ENCODE measurements at places on chromosomes 5 and 9.

- peak; percentile 78 for DNase-seq
These were observed 63.2 kb downstream of the ACER2 start for GRCh38 chr9:19471737-19472648.

DNA sequence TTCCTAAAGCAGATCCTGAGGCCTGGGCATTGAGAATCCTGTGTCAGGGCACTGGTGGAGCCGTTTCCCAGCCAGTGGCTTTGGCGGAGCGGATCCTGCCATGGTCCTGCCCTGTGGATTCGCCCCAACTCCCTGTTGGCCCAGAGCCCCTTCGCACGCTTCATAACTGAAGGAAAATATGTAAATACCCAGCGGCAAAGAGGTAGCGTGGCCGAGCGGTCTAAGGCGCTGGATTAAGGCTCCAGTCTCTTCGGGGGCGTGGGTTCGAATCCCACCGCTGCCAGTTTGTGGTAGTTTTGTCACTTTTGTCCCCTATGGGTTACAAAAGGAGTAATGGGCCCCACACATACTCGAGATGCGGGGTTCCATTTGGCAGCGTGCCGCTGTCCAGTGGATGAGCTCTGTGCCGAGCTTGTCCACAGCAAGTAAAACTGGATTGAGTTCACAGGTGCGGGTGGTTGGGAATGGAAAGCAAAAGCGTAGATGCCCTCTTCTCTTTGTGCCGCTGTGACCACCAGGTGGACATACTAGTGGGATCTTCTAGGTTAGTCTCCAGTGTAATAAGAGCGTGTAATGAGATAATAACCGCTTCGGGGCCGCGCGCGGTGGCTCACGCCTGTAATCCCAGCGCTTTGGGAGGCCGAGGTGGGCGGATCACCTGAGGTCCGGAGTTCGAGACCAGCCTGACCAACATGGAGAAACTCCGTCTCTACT is 17.3 kb downstream of the TRIM7 start:
- peak; percentile 86 for DNase-seq

DNA sequence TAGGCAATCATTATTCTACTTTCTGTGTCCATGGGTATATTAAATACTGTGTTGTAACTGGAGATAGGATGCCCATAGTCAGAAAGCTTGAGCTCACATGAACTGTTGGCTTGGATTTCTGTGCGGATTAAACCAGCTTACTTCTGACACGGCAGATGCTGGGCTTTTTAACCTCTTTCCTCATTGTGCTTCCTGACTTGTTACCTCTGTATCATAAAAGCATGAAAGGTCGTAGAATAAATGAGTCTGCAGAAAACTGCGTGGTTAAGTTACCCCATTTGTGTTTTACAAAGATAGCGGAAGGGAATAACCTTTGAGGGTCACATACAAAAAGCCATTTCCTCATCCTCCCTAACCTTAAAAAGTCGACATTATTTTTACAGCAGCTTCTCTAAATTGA is 199.5 kb upstream of the DMRT1 start:
- no peak for DNase-seq

DNA sequence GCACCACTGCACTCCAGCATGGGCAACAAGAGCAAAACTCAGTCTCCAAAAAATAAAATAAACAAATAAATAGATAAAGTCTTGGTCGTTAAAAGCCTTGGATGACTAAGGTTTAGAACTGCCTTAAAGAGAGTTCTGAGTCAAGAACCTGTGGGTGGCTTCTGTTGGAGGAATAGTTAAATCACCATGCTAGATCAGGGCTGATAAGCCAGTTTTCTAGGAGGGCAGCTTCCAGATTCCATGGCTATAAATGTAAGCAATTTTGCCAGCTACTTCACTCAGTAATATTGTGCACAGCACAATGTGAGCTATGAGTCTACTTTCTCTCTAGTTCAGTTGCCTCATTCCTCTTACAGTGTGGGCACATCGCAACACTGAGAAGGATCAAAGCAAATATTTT is 242.1 kb upstream of the NUDT12 start:
- no peak for DNase-seq

GRCh38 chr5:50655067-50655809 is 11.2 kb upstream of the PARP8 start:
- no peak for DNase-seq

GRCh38 chr9:128192601-128193371 is 1.4 kb upstream of the CIZ1 start:
- peak; percentile 75 for DNase-seq

DNA sequence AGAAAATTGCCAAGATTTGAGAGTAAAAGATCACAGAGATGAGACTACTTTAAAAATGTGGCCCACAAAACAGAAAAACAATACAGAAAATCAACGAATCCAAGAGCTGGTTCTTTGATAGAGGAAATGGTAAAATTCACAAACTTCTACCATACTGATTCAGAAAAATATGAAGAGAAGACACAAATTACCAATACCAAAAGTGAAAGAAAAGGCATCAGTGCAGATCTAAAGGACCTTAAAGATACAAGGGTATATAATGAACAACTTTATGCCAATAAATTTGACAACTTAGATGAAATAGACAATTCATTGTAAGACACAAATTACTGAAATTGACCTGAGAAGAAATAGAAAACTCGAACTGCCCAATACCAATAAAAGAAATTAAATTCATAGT is 24.4 kb upstream of the SLC1A1 start:
- no peak for DNase-seq

- DNase-seq, result no peak
These were observed 30.4 kb upstream of the LRRTM2 start for GRCh38 chr5:138905541-138905940.

DNA sequence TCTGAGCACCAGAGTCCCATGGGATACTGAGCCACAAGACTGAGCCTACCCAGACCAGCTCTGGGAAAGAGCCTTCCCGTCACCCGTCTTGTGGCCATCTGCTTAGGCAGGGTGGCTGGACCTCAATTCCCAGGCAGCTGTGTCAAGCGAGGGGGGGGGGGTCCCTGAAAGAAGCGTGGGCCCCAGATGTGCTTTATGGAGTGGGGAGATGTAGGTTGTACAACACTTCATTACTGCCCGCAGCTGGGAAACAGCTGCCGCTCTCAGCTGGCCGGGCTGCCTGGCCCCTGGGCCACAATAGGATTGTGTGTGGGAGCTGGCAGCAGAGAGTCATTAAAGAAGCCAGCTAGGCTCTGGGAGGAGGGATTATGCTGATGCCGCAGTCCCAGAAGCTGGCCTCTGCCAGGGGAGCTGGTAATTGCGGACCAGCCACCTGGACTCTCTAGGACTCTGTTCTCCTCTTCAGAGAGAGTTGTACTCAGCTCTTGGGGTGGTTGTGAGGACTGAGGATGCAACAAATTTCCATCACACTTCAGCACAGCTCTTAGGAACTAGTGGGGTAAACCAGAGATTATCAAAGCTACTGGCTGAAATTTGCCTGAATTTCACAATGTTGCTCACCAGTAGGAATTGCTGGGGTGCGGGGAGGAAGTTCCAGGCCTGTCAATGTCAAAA is 145.4 kb downstream of the GADD45G start:
- no peak for DNase-seq

GRCh38 chr5:91219091-91219802 is 163.9 kb downstream of the ARRDC3 start:
- DNase-seq, result no peak

All from activated CD8-positive, alpha-beta T cell treated with anti-CD3 and anti-CD28 coated beads for 36 hours (primary cell).